Activated naive CD4-positive, alpha-beta T cell treated with anti-CD3 and anti-CD28 coated beads for 36 hours (primary cell): ENCODE measurements at places on chromosomes 4 and X. TPM values are rescaled to one million over a fixed set of nuclear protein-coding genes. Genes with fewer than 3 reads are reported as not detected.

Gene GAGE12C
- not detected for total RNA-seq

Gene TBC1D8B
- 1.2 TPM for total RNA-seq

Gene SPOCK3
- not detected for total RNA-seq

Gene RTL3
- total RNA-seq: not detected

Gene HPGD
- total RNA-seq: 2.8 TPM
